Activated naive CD4-positive, alpha-beta T cell treated with anti-CD3 and anti-CD28 coated beads for 36 hours (primary cell): ENCODE measurements at places on chromosomes 4 and X. TPM values are rescaled to one million over a fixed set of nuclear protein-coding genes. Genes with fewer than 3 reads are reported as not detected.

The DIPK2B gene
- total RNA-seq: not detected

The RNF128 gene
- not detected for total RNA-seq

The TMEM184C gene
- 12.5 TPM for total RNA-seq

The PHEX gene
- 0.31 TPM for total RNA-seq

The TMEM35A gene
- total RNA-seq: not detected

The MID1 gene
- total RNA-seq: 1.2 TPM

The SATL1 gene
- not detected for total RNA-seq

The FGF5 gene
- not detected for total RNA-seq

The MAOB gene
- total RNA-seq: not detected

The CYP4V2 gene
- total RNA-seq: 3.3 TPM

The GABRE gene
- not detected for total RNA-seq

The FAM47E gene
- not detected for total RNA-seq

The ANK2 gene
- total RNA-seq: 2.7 TPM

The STAP1 gene
- 18.9 TPM for total RNA-seq

The EGFL6 gene
- total RNA-seq: not detected

The LNX1 gene
- total RNA-seq: not detected

The APBB2 gene
- 4.8 TPM for total RNA-seq

The DCAF8L2 gene
- not detected for total RNA-seq

The DUSP9 gene
- total RNA-seq: 0.36 TPM

The CNKSR2 gene
- 6.6 TPM for total RNA-seq

The HEPH gene
- not detected for total RNA-seq

The CXCL3 gene
- not detected for total RNA-seq

The TMPRSS11B gene
- not detected for total RNA-seq

The GCNA gene
- total RNA-seq: 2.9 TPM

The GIMD1 gene
- total RNA-seq: not detected
